ENCODE measurements at places on chromosomes 16 and 17. TPM values are rescaled to one million over a fixed set of nuclear protein-coding genes. Genes with fewer than 3 reads are reported as not detected.
A peak's percentile ranks its signal among the peaks of the same experiment; 100 is the strongest.

Gene RNF43
- total RNA-seq, result 3.8 TPM

DNA sequence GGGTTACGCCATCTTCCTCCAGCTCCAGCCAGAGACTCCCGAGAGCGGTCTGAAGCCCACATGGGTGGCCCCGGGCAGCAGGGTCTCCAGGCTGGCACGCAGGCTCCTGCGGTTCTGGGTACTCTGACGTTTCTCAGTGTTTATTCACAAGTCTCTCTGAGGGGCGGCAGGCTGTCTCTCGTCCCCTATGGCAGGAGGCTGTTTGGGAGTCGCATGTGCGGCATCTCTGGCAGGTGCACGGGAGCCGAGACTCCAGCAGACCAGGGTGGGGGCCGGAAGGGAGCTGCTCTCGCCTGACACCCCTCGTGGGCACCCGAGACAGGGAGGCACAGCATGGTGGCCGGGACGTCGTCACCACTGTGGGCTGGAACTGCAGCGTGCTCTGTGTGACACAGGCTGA lies 48.1 kb downstream of the ZNF778 start:
- DNase-seq, result peak; percentile 25

DNA sequence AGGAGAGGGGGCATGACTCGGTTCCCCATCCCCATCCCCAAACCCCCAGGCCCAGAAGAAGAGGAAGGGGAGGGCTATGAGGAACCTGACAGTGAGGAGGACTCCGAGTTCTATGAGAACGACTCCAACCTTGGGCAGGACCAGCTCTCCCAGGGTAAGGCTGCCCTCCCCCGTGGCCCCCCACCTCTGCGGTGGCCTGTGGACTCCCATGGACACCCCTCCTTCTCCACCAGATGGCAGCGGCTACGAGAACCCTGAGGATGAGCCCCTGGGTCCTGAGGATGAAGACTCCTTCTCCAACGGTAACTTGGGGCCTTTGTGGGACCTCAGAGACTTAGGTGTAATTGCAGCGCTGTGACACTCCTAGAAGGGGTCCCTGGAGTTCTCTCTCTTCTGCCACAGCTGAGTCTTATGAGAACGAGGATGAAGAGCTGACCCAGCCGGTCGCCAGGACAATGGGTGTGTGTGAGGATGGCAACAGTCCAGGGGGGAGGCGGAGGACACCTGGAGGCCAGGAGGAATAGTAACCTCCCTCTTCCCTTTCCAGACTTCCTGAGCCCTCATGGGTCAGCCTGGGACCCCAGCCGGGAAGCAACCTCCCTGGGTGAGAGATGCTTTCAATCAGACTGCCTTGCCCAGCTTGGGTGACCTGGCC lies 5.6 kb downstream of the CD19 start:
- no peak for DNase-seq

Gene MMP25
- total RNA-seq, result 1.3 TPM

- DNase-seq, result no peak
These were observed 31.3 kb upstream of the GNG13 start for GRCh38 chr16:831571-832413.

DNA sequence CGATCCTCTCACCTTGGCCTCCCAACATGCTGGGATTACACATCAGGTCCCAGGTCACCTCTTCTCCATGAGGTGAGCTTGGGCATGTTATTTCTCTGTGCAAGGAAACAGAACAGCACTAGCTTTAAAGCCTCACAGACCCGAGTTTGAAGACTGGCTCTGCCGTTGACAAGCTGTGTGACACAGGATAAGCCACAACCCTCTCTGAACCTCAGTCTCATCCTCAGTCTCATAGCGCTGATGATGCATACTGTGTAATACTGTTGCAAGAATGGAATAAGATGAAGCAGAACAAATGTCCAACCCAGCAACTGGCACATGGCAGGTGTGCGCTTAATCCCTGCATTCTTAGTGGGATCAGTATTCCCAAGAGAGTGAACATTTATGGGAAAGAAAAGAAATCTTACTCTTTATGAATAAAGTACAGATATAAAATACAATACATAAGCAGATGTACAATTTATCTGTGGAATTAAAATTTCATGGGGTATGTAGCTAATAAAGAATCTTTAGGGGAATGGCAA lies 43.5 kb downstream of the ABAT start:
- DNase-seq, result no peak
